Anterior cingulate cortex (tissue), 58 donors: ENCODE measurements at places on chromosomes 2 and 18.

DNA sequence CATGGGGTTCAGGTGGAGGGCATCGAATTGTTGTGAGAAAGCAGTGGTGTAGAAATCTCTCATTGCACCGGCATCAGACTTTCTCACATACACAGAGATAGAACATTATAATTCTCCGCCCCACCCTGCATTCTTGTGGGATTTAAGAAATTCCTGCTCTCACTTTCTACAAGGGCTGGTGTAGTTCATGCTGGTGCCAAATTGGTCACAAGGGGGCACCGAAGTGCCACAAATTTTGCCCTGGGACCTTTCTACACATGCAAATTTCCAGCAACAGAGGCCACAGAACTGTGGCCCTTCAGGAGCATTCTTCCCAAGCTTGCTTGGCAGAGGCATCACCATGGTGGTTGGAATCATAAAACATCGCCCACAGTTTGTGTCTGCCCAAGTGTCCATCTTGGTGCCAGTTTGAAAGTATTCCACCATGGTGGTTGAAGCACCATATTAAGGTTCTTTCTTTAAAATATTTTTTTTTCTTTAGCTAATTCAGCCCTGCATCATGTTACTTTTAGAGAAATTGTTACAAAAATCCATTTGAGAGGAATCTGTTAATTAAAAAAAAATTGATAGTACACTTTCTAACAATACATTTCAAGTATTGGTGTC, 521.2 kb upstream of the FANCL start:
- no peak for DNase-seq

DNA sequence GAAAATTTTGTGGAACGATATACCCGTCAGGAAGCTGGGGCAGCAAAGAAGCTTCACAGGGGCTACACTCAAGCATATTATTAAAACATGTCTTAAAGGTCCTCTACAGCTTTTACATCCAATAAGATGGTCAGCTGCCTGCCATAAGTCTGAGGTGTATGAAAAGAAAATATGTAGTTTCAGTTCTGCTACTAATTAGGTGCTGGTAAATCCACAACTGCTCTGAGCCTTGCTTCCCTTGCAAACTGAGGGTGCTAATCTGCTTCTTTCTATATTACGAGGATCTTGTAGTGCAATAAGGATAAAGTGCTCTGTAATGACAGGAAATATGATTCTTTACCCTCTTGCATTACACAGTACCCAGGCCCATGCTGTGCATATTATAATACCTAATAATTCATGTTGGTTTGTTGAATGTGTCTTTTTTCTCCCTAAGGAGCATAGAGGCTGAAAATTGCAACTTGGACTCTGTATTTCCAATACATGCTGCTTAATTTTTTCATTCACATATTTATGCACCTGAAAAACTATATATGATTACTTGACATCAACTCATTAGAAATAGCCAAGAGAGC, 14.5 kb upstream of the SLC8A1 start:
- DNase-seq: no peak

DNA sequence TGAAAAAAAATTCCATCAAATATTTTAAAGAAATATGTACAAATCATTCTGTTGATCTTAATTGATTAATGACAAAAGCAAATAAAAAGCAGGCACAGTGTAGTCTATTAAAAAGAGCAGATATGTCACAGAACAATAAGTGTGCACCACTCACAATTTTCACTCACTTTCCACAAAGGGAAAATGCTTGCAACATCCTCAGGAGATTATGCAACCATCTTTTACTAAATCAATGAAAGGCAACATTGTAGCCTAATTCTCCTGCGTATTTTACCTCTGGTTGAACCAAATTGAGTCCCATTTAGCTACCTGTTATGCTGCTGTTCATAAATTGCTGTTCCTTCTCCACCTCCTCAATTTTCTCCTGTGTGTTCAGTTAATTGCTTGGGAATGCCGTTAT, 1346.8 kb upstream of the PIK3C3 start:
- DNase-seq: no peak

DNA sequence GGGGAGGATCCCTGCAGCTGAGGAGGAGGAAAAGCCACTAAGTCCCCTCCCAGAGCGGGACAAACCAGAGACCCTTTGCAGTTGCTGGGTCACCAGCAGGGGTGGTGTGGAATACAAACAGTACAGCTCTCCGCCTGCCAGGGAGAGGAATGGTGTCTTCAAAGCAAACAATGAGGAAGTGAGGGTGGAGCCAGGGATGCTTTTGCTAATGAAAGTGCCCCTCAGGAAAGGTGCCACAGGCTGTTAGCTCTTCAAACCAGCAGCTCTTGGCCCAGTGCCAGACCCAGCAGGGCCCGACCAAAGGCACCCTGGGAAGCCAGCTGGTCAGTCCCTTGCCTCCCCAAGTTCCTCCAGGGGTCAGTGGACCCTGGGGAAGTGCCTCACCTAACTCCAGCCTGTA, 102.8 kb downstream of the HIBCH start:
- DNase-seq: no peak

DNA sequence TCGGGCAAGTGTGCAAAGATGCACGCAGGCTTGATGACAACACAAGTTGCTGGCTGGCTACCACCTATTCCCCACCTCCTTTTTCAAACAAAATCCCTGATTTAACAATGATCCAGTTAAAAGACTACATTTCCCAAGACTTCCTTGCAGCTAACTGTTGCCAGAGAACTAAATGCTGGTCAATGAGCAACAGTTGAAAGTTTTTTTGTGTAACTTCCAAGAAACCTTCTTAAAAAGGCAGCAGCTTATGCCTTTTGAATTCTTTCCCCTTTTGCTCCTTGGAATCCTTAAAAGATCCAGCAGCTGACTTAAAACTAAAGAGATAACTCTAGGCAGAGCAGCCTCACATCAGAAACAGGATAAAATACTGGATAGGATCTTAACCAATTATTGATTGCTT, 38.5 kb downstream of the NPHP1 start:
- DNase-seq: no peak

DNA sequence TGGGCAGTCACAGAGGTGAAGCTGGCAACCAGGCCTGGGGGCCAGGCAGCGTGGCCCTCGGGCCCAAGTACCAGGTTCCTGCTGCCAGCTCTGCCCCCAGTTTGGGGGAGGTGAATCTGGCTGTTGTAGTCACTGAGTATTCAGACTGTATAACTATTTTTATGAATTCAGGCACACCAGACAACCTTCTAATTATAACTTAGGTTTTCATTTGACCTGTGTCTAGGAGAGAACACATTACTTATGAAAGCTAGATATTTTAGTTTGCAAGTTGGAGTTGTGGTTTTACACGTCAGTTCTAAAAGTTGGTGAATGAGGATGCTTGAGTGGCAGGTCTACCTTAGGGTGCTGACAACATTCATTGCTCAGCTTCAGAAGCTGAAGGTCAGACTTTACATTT, 71.7 kb downstream of the LIMS1 start:
- no peak for DNase-seq

GRCh38 chr18:12742453-12742852, 39.6 kb downstream of the PSMG2 start:
- no peak for DNase-seq

DNA sequence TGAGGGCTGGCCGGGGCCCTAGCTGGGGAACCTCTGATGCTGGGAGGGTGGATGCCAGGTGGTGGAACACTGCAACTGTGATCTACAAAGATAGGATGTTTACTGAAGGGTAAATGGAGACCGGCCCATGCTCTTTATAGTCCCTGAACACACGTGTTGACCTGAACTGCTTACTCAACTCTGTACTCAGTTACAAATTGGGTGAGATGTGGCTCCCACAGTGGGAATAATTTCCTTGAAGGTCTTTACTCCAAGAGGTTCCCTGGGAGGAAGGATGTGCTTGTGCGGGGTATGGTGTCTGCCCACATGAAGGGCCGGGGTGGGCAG, 254.1 kb downstream of the PRKCE start:
- no peak for DNase-seq

GRCh38 chr2:19028587-19029375, 329.6 kb downstream of the OSR1 start:
- DNase-seq: no peak

GRCh38 chr2:58879834-58880233, 638.7 kb upstream of the FANCL start:
- no peak for DNase-seq

GRCh38 chr2:166239548-166239947, 111.7 kb upstream of the SCN1A start:
- DNase-seq: no peak

GRCh38 chr18:54679318-54680149, 88.5 kb downstream of the DYNAP start:
- DNase-seq: no peak

DNA sequence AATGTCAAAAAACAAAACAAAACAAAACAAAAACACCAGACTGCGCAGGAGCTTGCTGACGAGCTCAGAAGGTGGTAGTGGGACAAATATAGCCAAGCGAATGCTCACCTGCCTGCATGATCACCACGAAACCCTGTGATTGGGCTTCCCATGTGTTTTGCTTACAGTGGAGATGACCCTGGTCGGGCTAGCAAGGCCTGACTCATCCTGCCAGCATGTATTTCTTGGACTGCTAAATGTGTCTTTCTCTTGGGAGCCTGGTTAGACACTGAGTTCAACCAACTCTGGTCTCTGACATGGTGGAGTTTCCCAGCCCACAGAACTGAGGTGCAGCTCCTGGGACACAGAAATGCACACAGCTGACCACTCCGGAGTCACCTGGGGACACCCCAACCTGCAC, 30.7 kb upstream of the DUSP2 start:
- DNase-seq: no peak

DNA sequence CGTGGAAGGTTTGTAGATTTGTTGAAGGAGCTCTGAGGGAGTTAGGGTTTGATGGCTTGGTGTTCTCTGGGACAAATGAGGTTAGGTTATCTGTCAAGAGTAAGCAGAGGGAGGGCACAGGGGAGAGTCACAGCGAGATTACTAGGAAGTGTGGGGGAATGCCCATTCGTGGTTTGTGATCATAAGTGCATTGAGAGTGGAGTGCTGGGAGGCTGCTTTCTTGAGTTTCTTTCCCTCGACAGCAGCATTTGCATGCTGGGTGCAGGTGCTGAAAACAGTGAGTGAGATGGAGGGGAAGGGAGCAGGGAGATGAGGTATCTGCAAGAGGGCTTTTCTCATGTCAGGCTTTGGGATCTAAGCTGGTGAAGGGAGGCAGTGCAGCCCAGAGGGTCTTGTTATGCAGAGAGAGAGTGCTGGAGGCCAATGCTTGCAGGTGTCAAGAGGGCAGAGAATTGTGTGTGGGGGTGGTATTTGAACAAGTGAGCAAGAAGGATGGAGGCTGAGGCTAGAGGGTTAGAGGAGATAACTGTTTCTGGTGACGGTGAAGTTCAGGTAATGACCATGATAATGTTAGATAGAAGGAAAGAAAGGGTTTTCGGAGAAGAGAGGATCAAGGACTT, 8.8 kb downstream of the RALB start:
- no peak for DNase-seq

DNA sequence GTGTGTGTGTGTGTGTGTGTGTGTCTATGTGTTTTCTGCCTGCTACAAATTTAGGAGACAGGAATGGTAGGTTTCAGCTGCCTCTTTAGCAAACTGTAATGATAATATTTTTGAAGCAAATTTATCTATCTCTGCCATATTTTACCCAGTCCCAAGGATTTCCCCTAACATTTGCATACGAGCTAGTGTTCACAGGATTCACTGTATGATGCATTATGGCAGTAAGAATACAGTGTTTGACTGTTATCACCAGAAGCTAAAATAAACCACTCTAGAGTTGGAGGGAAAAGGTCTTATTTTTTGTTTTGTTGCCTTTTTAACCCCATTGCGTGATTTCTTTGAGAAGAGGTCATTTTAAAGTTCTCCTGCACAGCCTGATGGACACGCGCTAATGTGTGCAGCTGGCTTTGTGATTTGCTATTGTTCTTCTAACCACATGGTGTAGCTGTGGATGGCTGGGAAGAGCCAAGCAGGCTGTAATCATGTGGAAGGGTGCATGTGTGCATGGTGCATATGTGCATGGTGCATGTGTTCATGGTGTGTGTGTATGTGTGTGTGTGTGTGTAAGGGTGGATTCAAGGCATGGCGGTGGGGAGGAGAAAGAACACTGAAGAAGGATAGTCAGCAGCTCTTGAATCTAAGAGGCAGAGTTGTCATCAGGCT, 62.4 kb downstream of the PLB1 start:
- no peak for DNase-seq

- DNase-seq: no peak
Measured at GRCh38 chr18:57845605-57846074, 42.5 kb upstream of the ATP8B1 start.

- DNase-seq: no peak
Measured at GRCh38 chr2:103469800-103470199, 708.0 kb downstream of the TMEM182 start.

DNA sequence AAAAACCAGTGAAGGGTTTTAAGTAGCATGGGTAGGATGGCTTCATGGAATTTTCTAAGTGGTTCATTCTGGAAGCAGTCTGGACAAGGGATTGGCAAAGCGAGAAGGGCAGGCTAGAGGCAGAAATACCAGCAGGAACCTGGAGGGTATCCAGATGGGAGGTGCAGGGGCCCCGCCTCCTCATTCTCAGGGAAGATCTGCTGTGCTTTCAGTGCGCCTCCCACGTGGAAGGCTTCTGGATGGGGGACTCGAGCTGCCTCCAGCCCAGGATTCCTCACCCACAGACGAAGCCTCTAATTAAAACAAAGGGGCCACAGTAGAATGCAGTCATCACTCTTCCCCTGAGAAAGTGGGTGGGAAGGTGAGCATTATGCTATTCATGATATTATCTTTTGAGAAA, 79.8 kb downstream of the VSNL1 start:
- DNase-seq: no peak

DNA sequence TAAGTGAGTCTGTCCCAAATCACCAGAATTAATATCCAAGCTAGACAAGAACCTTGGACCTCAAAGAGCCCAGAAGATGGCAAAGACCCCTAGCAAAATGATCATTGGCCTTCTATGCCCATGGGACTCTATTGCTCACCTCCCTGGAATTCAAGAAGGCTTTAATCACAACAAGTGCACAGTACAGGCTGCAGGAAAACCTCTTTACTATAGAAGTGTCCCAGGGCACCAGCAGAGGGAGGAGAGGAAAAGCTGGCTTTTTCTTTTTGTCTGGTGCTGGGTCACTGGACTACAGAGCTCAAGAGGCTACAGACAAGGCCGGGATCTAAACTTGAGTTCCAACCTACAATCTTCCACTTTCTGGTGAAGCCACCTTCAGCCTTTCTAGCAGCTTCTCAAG, 88.3 kb upstream of the PPP1CB start:
- no peak for DNase-seq
